ENCODE measurements at places on chromosomes 2 and 18.
A peak's percentile ranks its signal among the peaks of the same experiment; 100 is the strongest.

DNA sequence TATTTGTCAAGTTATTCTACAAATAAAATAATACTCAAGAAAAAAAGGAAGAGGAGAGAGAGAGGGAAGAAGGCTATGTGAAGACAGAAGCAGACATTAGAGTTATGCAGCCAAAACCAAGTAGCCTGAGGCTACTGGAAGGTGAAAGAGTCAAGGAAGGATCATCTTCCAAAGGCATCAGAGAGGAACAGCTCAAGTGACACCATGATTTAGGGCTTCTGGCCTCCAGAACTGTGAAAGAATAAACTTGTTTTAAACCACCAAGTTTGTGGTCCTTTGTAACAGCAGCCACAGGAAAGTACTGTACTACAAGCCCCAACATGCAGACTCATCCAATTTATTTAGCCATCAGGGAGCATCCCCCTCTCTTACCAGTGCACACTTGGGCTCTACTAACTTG, 788.5 kb upstream of the LRRTM1 start:
- DNase-seq, result no peak

- DNase-seq, result no peak
Observed at GRCh38 chr2:222756362-222756831, 84.9 kb downstream of the MOGAT1 start.

- DNase-seq, result no peak
Observed at GRCh38 chr2:36452260-36452659, 96.7 kb downstream of the CRIM1 start.

- DNase-seq, result no peak
Observed at GRCh38 chr2:128404709-128405466, 86.2 kb upstream of the HS6ST1 start.

GRCh38 chr2:240952496-240953246, 45.7 kb upstream of the SNED1 start:
- no peak for DNase-seq

DNA sequence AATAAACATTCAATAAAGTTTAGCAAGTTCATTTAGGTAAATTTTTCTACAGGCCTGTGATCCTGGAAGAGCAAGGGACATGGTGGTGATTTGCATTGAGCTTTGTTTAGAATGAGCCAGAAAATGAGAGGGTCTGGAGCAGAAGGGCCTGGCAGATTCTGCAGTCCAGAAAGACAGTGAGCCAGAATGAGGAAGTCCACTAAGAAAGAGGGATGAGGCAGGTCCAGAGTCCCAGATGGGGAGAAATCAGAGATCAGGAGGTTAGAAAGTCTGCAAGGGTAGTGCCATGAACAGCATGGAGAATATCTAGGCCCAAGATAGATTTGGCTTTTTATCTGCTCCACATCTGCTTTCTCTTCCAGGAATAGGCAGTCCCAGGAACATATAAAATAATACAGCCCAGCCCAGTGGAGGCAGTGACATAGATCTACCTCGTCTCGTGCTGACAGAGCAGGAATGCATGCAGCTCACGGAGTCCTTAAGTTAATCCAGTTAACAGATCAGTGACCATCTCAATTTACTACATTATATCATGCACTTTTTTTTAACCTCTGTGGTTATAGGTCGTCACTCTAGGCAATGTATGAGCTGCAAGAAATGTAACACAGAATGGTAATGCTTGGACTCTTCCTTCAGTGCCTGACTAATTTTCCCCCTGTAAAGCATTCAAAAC, 429.0 kb downstream of the SUCLG1 start:
- DNase-seq, result no peak

- no peak for DNase-seq
Observed at GRCh38 chr2:24209389-24210105, 34.7 kb downstream of the FAM228A start.

DNA sequence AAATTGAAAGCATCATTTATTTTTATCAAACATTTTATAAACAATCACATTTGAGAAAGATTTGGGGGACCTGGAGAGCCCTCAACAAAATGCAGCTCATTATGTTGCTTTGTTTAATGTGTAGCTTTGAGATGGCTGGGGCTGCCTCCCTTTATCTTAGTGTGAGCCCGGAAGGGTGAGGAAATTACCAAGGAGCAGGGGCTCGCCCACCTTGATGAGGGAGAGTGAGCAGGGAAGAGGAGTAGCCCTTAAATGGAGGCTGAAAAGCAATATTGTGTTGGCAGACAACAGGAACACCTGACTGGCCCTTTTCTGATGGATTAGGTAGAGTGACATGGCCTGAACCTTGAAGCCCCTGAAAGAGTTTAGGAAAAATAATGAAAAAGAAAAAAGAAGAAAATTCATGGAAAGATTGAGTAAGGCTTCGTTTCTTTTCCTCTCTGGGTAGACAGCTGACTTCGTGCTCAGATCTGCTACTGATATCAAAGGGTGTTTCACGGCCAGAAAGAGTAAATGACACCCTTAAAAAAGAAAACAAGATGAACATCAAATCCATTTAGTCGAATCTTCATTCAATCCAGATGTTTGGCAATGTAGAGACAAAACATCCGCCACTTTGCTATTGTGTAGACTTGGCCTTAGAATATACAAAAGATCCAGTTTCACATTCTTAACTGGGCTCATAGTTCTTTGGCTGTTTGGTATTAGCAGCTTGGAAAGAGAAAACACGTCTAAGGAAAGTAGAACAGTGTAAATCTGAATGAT, 206.5 kb upstream of the TCF4 start:
- DNase-seq, result no peak

DNA sequence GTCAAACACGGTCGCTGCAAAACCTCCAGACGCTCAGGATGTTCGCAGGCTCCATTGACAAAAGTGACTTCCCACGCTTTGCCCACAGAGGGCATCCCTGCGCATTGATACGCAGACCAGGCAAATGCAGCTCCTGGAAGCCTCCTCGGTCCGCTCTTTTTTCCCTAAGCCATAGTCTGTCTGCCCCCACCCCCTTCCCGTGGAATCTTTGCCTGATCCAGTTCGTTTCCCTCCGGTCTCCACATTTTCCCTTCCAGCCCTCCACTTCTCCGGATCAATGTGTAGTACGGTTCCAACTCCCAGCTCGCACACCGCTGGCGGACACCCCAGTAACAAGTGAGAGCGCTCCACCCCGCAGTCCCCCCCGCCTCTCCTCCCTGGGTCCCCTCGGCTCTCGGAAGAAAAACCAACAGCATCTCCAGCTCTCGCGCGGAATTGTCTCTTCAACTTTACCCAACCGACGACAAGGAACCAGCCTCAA, at the start of gene DCC:
TSS of gene DCC (plus strand) at position 307 of the 481 bp plus-strand sequence. CDS start 591 bp downstream, outside the sequence.
- DNase-seq, result no peak

GRCh38 chr18:44599412-44599811, 81.3 kb upstream of the SETBP1 start:
- DNase-seq, result no peak

GRCh38 chr2:39119732-39120520, 925 bp downstream of the SOS1 start:
- DNase-seq, result peak; percentile 37

GRCh38 chr2:5473635-5474034, 218.5 kb upstream of the SOX11 start:
- DNase-seq, result no peak

DNA sequence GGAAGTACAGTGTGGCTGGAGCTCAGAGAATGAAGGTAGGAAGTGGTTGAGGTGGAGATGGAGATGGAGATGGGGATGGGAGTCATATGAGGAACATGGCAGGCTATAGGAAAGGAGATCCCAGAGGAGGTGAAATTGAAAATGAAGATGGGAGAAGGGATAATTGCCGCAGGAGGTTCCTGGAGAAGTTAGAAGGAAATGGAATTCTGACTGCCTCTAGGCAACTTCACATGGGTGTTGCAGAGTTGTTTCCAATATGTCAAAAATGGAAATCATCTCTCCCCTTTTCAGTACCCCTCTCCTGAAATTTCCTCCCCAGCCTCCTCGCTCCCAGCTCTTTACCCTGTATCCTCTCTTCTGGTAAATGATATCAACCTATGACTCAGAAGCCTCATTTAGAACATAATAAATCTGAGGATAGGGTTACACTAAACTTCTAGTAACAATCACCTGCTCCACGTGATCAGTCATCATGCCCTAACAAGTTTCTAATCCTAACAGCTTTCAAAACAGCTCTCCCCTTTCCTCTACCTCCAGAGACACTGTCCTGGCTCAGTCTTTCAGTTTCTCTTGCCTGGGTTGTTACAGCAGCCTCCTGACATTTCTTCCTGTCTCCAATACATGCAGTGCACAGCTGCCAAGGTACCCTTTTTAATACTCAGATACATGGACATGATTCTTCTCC, 201.9 kb upstream of the RBMS1 start:
- no peak for DNase-seq

DNA sequence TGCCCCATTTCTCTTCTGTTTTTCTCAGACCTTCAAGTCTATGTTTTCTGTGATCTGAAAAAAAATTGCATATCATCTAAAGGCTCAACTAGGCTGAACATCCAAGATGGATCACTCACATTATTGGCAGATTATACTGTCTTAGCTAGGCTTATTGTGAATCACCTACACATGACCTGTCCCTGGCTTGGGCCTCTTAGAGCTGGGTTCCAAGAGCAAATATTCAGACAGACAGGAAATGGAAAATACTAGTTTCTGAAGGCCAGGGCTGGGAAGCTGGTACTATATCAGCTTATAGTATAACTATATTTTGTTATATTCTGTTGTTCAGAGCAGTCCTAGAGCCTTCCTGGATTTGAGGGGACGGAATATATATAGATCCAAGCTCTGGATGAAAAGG, 90.3 kb downstream of the PIK3C3 start:
- DNase-seq, result no peak

DNA sequence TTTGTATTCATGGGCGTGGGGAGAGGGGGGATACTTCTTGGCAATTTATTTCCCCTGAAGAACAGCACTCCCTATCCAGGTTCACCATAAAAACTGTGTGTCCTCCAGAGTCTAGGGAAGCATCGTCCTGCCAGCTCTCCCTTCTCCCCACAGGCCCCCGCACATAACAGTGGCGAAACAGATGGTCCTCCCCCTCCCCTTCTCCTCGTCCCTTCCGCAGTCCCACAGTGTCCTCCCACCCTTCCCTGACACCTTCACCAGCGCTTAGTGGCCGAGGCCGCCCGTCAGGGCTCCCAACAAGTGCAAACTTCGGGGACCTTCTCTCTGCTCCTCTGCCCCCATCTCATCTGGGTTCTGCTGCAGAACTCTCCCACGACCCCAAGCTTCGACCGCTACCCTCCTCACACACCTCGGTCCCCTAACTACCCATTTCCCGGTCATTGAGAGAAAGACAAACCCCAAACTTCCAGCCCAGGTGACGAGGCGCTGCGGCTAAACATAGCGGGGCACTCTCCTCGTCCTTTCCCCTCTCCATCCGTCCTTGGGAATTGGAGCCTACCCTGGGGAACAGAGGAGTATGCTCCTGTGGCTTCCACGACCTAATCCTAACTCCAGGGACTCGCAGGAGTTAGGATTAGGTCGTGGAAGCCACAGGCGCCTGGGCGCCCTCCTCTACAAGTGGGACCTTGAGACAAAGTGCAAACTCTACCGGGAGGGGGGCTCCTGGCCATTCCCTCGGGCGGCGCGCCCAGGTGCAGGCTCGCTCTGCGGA, 971 bp downstream of the ZNF385B start:
- no peak for DNase-seq

- no peak for DNase-seq
Observed at GRCh38 chr2:79670198-79670597, 157.3 kb downstream of the CTNNA2 start.

DNA sequence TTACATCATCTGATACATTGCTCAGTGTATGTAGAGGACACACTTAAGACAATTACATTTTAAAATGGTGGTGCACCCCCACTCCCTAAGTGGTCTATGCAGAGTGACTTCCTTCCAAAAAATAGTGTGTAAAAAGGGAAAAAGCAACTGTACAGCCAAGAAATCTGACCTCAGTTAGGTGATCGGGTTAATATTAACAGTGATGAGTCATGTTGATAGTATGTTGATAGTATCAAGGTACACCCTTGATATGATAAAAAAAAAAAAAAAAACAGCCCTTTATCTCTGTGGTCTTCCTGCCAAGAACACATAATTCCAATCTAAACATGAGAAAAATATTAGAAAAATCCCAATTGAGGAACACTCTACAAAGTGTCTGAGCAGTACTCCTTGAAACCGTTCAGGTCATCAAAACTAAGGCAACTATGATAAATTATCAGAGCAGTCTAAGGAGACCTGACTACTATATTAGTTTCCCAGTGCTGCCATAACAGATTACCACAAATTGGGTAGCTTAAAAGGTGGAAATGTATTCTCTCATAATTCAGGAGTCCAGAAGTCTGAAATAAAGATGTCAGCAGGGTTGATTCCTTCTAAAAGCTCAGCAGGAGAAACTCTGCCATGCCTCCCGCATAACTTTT, 171.9 kb downstream of the ARHGAP28 start:
- no peak for DNase-seq

DNA sequence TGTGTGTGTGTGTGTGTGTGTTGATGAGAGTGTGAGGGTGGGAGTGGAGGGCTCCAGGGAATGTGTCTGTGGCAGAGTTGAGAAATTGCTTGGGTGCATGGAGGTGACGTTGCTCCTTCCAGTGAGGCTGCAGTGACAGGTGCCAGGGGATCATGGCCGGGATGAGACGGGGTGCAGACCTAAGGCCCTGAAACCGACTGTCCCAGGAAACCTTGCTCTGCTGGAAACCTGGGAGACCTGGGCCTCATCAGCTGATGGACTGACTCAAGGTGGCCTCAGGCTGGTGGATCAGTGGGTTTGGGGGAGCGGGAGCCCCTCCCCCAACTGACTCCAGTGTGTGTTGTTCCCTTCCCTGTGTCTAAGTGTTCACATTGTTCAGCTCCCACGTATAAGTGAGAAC, 56.6 kb downstream of the INHBB start:
- no peak for DNase-seq

- DNase-seq, result no peak
Observed at GRCh38 chr2:206275312-206276055, 1.0 kb downstream of the ZDBF2 start.

DNA sequence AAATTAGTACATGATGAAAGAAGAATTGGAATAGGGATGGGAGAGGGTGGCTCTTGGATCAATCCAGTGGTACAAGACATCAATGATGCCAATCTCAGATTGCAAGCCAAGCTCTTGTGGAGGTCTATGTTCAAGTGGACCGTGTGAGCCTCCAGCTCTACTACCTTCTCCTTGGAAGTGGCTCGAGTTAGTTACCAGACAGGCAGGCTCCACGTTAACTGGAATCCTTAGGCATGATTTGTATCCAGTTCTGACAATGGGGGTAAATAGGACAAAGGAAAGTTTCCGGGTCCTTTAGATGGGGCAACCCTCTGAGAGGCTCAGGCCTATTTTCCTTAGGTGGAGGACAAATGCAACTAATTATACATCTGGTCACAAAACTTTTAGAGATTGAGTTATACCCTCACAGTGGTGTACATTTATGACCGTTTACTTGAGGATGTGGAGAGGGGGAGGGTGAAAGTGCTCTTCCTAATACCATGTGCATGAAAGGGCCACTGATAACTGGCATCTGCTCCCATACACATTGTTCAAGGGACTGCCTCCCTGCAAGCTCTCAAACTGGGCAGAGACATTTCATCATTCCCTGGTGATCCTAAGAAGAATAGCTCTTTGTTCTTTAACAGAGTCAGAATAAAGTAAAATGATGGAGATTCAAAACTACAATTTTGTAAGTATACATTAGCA, 180.2 kb downstream of the SOCS6 start:
- no peak for DNase-seq

Data from activated T-cell treated with anti-CD3 and anti-CD28 coated beads for 4 hours (primary cell).